ENCODE measurements at places on chromosomes 11 and 22. TPM values are rescaled to one million over a fixed set of nuclear protein-coding genes. Genes with fewer than 3 reads are reported as not detected.

The IGLL1 gene
- total RNA-seq: not detected

The MYOD1 gene
- total RNA-seq: not detected

The UCP2 gene
- 30.4 TPM for total RNA-seq

The ROBO4 gene
- 15.9 TPM for total RNA-seq

DNA sequence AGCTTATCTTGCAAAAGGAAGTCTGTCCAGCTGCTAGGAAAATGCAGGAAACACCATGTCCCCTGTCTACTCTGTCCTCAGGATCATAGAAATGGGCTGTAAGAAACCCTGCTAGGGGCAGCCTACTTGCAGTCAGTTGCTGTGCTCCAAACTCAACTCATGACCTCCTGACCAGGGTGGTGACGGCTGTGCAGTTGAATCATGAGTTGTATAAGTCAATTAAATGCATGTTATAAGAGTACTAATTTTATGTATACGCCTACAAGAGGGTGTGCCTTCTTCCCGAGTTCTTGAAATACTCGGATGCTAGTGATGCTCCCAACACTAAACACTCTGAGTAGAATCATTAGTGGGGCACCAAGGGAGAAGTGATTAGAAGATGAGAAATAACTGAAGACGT is 776.4 kb downstream of the OPCML start:
- DNase-seq: no peak

- no peak for DNase-seq
Measured at GRCh38 chr11:88666364-88666763, 328.8 kb upstream of the CTSC start.

GRCh38 chr11:119786431-119787073 is 57.6 kb upstream of the NECTIN1 start:
- no peak for DNase-seq

- DNase-seq: no peak
Measured at GRCh38 chr11:44824300-44824704, 97.5 kb downstream of the TSPAN18 start.

DNA sequence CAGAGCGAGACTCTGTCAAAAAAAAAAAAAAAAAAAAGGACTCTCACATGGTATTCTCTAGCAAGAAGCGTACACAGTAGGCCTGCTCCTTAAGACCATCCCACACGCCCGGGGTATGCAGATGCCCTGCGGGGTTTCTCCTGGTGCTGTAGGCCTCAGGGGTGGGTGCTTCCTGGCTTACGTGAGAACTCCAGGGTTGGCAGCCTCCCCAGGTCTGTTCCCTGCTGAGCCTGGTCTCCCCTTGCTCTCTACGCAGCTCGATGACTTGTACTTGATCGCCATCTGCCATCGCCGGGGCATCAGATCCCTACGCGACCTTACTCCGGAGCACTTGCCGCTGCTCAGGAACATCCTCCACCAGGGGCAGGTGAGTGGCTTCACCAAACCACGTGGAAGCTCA is 12.4 kb upstream of the ST3GAL4 start:
- no peak for DNase-seq

DNA sequence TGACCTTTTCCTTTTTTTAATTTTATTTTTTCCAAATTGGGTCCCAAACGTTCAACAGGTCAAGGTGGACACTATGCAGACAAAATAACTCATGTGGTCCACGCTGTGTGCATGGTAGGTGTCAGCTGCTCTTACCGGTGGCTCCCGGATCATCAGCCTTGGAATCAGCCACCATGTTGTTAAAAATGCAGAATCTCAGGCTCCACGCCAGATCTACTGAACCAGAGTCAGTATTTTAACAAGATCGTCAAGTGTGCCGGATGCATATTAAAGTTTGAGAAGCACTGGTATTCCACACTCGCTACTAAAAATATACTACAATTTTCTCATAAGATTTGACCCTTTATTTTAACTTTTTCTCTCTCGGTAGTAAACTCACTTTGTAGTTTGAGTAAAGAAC is 553 bp upstream of the LDLRAD3 start:
- DNase-seq: no peak
